Renal cortex interstitium (tissue), 15 donors: ENCODE measurements at places on chromosomes 13 and 19.

DNA sequence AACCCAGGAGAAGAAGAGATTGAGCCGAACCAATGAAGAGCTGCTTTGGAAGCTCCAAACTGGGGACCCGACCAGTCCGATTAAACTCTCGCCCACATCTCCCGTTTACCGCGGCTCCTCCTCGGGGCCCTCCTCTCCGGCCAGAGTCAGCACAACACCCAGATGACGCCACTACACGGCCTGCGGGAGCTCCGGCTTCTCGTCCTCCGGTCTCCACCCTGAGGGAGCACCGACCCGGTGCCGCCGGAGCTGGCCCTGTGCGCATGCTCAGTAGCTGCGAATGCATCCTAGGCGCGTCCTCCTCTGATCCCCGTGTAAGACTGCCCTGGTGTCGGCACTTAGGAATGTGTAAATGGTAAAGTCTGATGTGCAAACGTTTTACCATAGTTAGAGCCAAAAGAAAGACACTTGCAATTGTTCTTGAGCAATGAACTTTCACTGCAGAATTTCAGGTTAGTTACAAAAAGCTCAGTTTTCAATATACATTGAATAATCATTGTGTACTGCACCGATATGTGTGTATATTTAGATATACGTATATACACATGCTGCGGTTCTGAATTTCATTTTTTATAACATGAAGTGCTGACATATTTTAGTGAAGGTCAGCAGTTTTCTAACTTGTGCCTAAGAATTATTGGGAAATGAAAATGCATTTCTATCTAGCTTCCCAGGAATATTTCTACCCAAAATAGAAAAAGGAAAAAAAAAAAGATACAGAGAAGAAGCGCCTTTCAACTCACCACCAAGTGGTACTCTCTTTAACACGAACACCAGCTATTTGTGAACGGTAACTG lies 92.2 kb downstream of the SLC7A1 start:
- DNase-seq, result no peak

DNA sequence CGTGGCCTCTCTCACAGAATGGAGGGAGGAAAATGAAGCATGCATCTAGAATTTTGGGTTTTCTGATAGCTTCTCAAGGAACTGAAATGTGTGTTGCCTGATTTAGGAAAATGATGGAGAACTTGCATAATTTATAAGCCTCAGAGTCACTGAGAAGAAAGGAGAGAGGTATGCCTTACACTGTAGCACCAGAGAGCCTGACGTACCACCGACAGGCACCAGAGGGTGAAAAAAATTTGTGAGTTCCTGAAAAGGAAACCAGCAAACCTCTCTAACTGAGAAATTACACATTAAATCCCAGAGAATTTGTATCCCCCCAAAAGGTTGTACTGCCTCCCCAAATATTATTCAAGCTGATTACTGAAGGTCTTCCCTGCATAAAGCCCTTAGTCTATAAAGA lies 915.3 kb upstream of the SLITRK6 start:
- no peak for DNase-seq

DNA sequence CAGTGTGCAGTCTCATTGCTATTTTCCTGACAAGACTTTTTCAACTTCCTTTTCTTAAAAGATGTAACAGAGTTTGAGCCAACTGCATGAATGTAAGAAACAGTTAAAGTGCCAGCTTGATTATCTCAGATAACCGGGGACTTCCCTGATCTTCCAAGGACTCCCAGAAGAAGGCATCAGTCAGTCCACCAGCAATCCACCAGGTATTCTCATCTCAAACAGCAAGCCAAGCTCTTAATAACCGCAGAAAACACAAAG lies 350.1 kb downstream of the LIG4 start:
- no peak for DNase-seq

DNA sequence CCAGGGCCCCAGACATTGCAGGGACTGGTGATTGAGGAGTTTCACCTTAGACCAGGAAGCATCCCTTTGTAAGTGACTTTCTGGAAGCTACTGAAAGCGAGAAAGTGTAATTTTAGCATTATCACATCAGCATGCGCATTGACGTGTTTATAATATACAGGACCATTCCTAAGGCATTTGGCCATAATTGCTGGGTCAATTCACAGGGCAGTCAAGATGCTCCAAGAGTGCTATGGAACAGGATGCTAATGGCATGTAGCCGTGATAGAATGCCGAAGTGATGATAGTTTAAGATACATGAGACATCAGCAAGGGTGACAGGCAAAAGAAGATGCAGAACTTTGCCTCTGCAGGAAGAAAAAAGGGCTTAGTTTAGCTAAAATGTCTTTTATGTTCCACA lies 347.6 kb upstream of the NBEA start:
- DNase-seq, result no peak

DNA sequence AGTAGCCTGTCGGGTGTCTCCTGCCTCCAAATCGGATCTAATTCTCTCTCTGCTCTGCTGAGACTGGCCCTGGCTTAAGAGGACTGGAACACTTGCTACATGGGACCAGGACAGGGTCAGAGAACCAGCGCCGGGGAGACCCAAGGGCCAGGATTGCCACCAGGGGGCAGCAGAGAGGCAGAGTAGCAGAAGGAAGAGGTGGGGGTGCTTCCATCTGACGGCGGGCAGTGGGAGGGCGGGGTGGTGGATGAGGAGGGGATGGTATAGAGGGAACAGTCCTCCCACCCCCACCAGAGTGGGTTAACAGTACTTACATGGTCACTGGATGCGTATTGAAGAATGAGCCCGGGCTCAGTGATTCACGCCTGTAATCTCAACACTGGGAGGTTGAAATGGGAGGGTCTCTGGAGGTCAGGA lies 11.9 kb downstream of the SELENOW start:
- DNase-seq, result no peak

DNA sequence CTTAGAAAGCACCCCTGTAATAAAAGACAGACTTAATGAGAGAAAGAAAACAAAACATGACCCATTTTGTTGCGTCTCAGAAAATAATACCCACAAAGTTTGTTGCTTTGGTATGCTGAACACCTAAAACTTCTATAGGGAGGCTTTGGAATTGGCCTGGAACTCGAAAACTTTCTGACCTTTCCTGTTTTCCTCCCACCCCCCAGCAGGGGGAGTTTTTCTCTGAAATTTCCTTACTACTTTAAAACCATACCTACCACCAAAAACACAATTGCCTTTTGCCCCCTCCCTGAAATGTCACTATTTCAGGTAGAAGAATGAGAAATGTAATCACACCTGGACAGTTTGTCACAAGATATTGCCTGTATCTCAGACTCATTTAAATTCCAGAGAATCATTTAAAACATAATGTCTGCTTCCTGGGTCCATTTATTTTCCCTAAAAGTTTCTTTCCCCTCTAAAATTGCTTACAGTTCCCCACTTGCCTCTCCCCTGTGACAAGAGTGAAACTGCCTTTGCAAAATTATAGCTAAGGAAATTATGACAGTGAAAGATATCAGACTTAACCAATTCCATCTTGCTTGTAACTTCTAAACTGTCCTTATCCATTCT lies 2700.2 kb downstream of the PCDH9 start:
- DNase-seq, result no peak
